ENCODE measurements at places on chromosomes 1 and 21.

GRCh38 chr1:42449256-42449655 is 6.6 kb downstream of the ZMYND12 start:
- DNase-seq = no peak

GRCh38 chr1:167573035-167573434 is 19.5 kb upstream of the CREG1 start:
- DNase-seq = no peak

- no peak for DNase-seq
Observed at GRCh38 chr1:78603206-78603605, 17.0 kb upstream of the IFI44L start.

DNA sequence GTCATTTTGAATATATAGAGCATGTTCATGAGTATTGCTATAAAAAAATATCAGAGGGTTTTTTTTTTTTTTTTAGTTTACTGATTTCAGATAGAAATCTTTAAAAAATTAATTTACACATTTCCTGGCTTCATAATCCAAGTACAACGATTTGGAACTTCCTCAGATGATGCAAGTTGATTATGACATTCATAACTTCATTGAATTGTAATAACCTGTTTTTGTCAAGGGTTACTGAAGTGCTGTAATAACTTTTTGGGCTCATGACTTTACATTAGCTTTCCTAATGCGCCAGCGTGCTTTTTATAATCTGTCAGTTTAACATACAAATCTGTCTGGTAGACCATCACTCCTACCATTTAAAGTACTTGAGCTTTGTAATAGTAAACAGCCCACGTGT is 81.3 kb downstream of the SASS6 start:
- no peak for DNase-seq

DNA sequence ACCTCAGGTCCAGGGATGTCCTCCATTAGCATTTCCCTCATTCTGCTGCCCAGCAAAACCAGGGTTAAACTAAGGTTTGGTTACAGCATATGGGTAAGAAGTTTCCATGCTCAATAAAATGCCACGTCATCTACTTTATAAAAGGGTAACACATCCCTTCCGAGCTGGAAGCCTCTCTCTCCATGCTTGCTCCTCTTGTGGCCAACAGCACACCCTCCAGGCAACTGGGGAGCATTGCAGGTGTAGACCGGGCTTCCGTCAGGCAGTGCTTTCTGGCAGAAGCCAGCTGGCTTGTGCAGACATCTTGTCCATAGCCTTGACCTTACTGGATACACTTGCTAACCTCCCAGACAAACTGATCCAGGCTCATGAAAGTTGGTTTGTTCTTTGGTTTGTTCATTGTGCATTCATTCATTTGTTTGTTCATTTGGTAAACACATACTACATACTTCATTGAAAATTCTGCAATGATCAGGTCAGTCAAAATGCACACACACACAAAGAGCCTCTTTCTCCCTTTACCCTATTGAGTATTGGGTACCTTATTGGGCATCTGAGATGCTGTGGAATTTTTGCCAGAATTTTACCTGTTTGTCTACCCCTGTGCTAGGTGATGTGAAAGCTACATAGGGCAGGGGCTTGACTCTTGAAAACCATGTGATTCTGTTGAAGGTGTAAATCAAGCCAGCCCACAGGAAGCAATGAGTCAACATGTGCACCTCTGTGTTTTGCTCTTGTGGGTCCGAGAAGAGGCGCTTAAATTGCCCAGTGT is 422.8 kb downstream of the CAMTA1 start:
- peak; percentile 47 for DNase-seq

DNA sequence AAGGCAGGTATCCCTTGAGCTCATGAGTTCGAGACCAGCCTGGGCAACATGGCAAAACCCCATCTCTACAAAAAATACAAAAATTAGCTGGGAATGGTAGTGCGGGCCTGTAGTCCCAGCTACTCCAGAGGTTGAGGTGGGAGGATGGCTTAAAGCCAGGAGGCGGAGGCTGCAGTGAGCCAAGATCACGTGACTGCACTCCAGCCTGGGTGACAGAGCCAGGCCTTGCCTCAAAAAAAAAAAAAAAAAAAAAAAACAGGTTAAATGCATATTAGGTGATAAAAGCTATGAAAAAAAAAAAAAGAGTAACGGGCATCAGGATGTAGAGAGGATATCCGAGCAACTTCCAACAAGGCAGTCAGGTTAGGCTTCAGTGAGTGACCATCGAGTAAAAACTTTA is 2.8 kb upstream of the SRRM1 start:
- no peak for DNase-seq

- DNase-seq = no peak
Observed at GRCh38 chr1:216682752-216683151, 40.5 kb downstream of the ESRRG start.

- peak; percentile 80 for DNase-seq
Observed at GRCh38 chr1:248838357-248839167, 538 bp downstream of the ZNF672 start.

DNA sequence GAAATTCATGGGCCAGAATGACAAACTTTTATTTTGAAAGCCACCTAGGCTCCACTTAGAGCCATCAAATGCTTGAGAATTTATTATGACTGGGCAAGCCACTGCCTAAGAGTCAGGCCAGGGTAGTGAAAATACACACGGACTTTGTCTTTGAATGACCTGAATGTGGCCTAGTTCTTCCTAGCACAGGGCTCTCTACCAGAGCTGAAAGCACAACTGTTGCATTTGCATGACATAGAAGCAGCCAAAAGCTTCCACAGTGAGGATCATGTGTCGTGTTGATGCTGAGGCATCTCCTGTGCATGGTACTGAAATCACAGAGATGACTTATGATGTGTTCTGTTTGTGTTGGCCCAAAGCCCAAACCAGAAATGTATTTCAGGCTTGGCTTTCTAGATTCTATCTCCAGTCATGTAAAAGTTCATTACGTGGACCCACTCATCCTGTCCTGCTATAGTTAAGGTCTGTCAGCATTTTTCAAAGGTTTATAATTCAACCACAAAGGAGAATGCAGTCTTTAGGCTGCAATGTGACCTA is 164.0 kb upstream of the UBE2U start:
- peak; percentile 100 for DNase-seq

DNA sequence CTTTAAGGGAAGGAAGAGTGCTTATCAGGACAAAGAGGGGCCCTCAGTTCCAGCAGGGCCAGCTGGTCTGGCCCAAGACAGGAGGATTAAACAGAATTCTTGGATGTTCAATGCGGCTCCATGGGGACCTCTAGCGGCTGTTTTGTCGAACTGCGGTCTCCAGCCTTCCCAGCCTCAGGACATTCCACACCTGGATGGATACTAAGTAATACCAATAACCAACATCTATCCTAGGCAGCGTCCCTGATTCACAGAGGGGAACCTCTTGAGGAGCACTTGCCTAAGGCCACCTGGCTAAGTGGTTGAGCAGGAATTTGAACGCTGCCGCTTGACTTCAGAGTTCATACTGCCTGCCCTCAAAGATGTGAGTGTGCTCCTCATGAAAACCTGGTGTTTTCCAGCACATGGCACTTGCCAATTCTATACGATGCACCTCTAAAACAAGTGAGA is 15.5 kb upstream of the CD247 start:
- DNase-seq = peak; percentile 47

DNA sequence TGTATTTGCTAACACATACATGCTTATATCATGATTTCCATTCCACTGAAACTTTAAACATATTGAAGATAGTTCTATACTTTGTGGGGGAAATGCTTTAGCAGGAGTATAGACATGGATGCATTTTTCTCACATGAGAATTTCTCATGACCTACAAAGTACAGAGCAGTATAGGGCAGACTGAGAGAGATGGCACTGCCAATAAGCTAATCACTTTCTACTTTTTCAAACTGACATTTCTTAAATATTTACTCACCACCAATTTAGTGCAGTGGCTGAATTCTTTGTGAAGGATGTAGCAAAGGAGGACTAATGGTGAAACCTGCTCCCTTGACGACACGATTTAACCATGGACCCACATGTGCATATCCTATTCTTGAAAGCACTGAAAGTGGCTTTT is 923.5 kb downstream of the ADGRL2 start:
- no peak for DNase-seq

GRCh38 chr1:21268281-21269239 is 21.7 kb downstream of the ECE1 start:
- DNase-seq = no peak

DNA sequence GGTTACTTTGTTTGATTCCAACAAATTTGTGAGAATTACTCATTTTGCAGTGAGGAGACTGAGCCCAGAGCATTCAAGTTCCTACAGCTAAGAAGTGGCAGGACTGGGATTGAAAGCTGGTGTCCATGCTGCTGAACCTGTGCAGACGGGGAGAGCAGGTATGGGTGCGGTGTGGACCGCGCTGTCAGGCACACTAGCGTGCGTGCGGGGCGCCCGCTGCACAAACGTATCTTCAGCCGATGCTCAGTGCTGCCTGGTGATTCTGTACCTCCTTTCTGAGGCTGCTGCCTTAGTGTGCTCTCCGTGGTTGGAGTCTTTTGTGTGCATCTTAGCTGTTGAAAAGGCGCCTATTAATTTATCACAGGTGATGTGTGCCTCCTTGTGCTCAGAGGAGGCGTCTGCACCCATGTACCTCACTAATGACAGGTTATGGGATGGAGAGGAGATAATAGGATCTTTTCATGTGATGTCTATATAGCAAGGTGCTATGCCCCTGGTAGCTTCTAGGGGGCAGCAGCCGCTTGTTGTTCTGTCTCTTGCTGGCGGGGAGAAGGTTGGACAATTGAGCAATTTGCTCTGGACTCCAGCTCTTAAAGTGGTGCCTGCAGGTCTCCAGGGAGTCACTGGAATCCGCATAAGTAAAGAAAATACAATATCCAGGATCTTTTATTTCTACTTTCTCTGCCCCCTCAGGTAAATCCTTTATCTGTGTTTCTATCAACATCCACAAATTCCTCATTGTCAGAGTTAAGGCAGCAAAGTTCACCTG is 32.5 kb downstream of the PEX14 start:
- peak; percentile 78 for DNase-seq

DNA sequence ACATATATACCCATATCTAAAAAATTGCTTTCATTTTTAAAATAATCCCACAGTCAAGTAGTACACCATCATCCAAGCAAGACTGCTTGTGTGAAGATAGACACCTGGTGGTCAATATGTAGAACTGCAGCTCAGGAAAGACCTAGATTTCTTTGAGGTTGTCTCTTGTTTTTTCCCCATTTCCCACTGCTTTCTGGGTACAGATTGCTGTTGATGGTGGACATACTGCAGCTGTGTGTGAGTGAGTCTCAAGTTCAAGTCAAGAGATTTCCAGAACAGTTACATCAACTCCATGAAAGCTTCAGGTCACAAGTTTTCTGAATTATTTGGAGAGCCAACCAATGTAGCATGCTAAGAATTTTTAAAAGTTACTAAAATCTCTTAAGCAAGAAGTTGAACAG is 306.4 kb downstream of the DUSP10 start:
- DNase-seq = peak; percentile 77

DNA sequence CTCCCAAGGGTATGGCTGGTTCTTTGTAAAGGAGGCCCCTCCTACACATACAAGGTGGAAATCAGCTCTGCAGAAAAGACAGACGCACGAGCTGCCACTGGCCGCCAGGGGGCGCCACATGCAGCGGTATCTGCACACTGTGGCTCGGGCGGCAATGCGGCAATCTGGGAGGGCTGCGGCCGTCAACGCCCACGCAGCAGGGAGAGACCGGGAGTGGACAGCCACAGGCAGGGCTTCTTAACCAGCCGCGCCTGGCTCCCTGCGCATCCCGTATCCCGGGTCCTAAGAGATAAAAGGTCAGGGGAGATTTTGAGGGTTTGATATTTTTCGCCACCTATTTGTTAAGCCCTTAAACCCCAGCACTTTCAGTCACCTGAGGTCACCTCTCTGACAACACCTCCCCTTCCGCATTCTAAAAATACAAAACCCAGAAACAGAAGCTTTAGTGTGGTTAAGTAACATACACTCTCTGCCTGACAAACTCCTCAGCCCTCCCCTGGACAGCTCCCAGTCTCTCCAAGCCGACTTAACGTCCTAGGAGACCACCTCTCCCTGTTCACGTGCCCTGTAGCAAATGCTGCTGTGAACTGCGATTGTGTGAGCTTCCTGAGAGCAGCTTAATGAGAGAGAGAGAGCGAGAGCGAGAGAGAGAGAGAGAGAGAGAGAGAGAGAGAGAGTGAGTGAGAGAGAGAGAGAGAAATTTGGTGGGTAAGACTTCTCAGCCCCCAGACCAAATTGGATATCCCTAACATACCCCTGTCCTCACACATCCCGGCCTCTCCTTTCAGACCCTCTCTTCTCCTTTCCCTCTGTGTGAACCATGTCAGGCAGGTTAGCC is 13.5 kb upstream of the KCNA2 start:
- DNase-seq = peak; percentile 49

DNA sequence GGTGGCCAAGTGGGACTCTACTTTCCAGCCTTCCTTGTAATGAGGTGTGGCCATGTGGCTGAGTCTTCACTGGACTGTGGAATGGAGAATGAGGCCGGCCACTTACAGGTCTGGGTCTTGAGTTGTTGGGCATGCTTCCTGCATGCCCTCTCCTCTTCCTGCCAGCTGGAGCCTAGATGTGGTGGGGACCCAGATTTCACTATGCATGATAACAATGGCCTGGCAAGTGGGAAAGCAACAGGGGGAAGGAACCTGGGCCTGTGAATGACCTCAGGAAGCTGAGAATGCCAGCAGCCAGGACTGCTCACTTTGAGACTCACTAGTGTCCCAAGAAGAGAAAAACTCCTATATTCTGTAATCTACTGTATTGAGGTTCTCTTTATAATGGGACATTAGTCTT is 8.5 kb upstream of the SLC26A9 start:
- no peak for DNase-seq

DNA sequence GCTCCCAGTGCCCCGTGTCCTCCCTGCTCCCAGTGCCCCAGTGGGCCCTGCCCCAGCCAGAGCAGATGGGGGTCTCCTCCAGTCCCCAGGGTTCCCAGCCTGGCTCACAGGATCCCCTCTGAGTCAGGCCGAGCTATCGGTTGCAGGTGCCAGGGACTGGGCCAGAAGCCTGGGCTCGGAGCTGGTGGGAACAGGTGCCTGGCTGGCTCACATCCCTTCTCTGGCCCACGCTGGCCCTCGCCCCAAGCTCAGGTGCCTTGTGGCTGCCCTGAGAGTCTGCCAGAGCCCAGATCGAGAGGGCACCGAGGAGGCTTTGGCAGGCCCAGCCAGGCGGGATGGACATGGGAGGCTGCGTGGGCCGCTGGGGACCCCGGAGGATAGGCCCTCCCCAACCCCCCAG is 18.9 kb downstream of the PLCH2 start:
- no peak for DNase-seq

- no peak for DNase-seq
Observed at GRCh38 chr1:158564608-158565007, 5.8 kb downstream of the OR6P1 start.

DNA sequence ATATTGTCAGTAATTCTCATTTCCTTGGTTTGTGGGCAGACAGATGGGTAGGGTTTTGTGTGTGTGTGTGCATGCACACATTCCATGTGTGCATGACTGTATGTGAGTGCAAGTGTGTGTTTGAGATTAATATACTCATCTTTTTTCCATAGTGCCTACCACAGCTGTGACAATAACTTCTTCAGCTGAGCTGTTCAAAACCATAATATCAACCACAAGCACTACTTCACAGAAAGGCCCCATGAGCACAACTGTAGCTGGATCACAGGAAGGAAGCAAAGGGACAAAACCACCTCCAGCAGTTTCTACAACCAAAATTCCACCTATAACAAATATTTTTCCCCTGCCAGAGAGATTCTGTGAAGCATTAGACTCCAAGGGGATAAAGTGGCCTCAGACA is 149.3 kb downstream of the ADGRL2 start:
- no peak for DNase-seq

GRCh38 chr21:38346286-38346685 is 89.5 kb downstream of the KCNJ15 start:
- DNase-seq = no peak
